ENCODE measurements at places on chromosomes 11 and 22. TPM values are rescaled to one million over a fixed set of nuclear protein-coding genes. Genes with fewer than 3 reads are reported as not detected.

MUC2 gene
- total RNA-seq = not detected

SMC1B gene
- total RNA-seq = not detected

MOB2 gene
- 21.4 TPM for total RNA-seq

EHF gene
- total RNA-seq = not detected

C11orf21 gene
- not detected for total RNA-seq

NXPE2 gene
- total RNA-seq = not detected

CNTF gene
- 3.3 TPM for total RNA-seq

DNA sequence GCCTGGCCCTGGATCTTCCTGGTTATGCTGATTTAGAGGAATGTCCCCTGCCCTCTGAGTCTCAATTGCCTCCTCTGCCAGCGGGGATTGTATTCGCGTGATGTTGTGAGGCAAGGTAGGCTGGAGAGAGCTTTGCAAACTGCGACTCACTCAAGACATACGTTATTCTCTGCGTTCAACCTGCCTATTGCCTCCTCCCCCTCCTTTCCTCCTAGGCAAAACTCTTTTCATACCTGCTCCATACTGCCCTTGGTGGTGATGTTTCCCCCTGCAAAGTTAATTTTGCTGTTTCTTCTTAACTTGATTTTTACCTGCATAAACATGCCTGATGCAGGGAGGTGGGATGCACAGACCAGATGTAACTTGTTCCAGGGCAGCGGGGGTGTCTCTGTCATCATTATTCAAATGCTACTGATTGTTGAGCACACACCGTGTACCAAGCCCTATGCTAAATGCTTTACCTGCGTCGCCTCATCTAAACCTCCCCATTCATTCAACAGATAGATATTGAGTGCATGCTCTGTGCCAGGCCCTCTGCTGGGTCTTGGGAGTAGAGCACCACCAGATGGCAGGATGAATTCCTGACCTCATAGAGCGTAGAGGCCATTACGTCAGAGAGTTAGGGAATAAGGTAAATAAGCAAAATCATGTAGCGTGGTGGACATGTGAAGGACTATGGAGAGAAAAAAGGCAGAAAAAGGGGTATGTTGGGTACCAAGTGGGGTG is 29.0 kb downstream of the SGSM1 start:
- peak; percentile 11 for DNase-seq

- peak; percentile 89 for DNase-seq
Measured at GRCh38 chr22:31474743-31475142, 14.9 kb downstream of the EIF4ENIF1 start.

- no peak for DNase-seq
Measured at GRCh38 chr11:79742176-79742575, 301.3 kb upstream of the TENM4 start.

- no peak for DNase-seq
Measured at GRCh38 chr22:38081941-38082828, 1.8 kb downstream of the SLC16A8 start.

GRCh38 chr11:65279741-65280440 is 18.1 kb downstream of the POLA2 start:
- DNase-seq = peak; percentile 99

DNA sequence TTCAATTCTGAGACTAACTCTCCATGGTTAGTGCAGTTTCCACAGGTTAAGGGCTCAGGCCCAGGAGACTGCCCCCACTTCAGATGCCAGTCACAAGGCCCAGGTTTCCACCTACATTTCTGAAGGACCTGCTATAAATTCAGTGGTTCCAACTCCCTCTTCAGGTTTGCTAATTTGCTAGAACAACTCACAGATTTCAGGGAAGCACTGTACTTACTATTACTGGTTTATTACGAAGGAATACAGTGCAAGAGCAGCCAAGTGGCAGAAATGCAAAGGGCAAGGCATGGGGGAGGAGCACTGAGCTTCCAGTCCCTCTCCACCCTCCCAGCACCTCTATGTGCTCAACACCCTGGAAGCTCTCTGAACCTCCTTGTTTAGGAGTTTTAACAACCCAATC is 39.3 kb upstream of the SPON1 start:
- DNase-seq = no peak

GRCh38 chr11:69044111-69045013 is 4.4 kb upstream of the TPCN2 start:
- DNase-seq = peak; percentile 72

GRCh38 chr11:120940160-120940848 is 83.6 kb upstream of the TBCEL start:
- DNase-seq = peak; percentile 20

DNA sequence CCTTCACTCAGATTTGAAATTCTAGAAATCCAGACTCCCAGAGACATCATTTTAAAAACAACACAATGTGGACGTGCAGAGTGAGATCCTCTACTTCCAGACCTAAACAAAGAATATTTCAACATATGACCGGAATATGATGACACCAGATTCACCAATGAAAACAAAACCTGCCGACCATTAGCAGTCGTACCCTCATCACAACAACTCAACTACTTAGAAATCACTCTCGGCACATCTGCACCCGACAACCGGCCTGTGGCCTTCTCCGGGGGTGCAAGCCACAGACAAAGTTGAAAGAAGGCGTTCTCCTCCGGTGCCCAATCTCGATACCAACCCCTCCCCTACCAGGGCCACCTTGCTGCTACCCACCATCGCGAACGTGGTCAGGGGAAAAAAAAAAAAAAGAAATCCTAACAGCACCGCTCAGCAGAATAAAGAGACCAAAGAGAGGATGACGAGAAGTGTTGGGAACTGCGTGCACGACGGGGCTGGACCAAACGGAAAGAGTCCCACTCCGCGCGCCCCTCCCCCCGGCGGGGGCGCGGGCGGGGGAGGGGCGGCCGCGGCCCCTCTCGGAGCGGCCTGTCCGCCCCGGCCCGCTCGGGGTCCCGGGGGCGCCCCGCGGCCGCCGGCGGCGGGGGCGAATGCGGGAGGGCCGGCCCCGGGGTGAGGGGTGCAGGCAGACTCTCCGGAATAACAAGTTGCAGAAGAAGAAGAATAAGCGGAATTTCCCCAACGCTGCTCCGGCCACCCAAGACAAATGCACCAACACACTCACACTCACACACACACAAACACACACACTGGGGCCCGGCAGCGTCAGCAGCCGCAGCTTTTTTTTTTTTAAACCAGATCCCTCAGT is 1.7 kb downstream of the PHF21A start:
- DNase-seq = peak; percentile 74

- DNase-seq = no peak
Measured at GRCh38 chr11:69707176-69707575, 3.4 kb upstream of the FGF19 start.

- no peak for DNase-seq
Measured at GRCh38 chr22:30348404-30348803, 8.3 kb downstream of the SF3A1 start.

DNA sequence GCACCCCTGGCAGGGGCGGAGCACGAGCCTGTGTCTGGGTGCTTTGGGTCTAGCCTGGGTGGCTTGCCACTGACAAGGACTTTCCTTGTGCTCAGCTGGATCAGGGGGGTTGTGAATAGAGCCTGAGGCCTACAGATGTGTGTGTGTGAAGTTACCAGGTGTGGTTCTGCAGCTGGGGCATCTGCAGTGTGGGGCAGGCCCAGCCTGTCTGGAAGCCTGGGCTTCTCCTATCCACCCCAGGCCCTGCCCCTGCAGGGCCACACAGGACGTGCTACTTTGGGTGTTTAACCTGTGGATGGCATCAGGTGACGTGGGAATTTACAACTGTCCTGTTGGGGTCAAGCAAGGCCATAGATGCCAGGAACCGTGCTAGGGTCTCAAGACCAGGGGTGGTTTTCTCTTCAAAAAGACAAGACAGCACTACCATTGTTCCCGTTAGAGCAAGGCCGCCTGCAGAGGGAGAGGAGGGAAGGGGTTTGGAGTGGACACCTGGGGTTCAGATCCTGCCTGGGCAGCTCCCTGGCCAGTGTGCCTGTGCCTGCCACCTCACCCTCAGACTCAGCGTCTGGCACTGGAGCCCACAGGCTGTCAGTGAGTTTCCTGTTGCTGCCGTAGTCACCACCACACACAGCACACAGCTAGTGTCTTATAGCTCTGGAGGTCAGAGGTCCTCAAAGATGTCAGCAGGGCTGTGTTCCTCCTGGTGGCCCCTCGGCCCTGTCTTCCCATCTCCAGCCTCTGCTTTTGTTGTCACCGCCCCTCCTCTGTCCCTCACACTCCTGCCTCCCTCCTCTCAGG is 31.6 kb downstream of the CTTN start:
- no peak for DNase-seq

GRCh38 chr11:96102664-96103078 is 178.8 kb upstream of the MTMR2 start:
- DNase-seq = peak; percentile 68

DNA sequence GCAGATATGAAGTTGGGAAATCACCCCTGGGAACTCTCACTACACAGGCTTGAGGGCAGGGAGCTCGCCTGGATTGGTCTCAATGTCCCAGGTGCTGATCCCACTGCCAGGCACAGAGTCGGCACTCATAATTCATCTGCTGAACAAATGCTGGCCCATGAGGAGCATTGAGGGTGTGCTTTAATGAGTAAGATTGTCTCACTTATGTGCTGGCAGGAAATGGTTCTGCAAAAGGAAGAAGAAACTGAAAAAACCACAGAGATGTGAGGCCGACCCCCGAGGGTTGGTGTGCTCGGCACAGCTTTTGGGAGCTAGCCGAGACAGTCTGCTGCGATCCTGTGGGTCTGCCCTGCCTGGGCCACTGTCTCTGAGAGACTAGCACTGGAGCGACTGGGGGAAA is 9.4 kb downstream of the PLAAT2 start:
- no peak for DNase-seq

DNA sequence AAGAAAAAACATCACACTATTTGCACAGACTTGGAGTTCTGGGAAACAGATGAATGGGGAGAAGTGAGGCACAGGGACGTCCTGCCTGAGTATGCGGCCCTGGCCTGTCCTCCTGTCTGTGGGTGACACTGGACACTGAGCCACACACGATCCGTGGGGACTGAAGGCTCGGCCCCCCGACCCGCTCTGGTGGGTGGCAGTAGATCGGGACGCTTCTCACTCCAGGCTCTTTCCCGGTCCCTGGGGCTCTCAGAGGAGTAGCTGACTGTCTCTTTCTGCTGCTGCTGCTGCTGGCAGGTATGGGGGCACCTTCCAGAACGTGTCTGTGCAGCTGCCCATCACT is 27.7 kb downstream of the MUC6 start:
- no peak for DNase-seq

DNA sequence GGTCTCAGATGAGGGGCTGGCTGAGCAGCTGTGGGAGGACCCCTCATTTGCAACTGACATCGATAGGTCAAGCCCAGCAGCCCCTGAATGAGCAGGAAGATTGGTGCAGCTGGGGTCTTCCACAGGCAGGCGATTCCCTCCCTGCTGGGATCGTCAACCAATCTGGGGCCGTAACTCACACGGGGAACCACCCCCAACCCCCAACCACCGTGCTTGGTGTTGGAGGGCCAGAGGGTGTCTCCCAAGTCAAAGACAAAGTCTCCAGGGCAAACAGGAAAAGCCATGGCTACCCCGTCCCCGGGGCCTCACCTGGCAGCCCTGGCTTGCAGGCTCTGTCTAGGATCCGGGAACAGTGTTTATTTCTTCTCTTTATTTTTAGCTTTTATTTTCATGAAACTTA is 26.9 kb upstream of the SCUBE1 start:
- DNase-seq = no peak

GRCh38 chr22:49690454-49690853 is 137.2 kb downstream of the BRD1 start:
- DNase-seq = no peak

DNA sequence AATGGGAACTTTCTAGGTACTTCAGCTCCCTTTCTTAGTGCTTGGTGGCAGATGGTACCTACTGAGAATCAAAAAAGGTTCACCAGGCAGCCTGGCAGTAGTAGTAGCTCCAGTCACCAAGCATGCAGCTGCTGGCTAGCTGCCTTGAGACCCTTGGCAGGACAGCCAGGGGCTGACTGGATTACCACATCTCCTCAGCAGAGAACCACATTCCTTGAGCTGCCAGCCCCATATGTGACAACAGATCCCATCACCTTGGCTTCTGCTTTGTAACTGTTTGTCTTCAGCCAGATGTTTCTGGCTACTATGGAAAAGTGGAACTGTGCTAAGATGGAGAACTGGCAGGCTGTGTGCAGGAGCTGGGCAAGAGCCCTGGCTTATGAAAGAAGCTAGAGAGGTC is 39.6 kb upstream of the CHRM4 start:
- no peak for DNase-seq

DNA sequence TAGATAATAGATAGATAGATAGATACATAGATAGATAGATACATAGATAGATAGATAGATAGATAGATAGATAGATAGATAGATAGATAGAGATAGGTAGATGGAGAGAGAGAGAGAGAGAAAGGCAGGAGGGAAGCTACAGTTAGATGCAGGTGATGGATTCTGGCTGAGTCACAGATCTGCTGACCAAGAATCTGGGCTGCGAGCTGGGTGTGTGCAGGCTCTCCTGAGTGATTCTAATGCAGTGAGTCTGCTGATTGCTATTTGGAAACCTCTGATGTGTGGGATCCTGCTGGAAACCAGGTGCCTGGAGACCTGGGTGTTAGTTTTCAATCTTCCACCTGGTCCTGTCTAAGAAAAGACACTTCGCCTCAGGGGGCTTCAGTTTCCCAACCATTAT is 1441.8 kb downstream of the TBC1D22A start:
- no peak for DNase-seq

DNA sequence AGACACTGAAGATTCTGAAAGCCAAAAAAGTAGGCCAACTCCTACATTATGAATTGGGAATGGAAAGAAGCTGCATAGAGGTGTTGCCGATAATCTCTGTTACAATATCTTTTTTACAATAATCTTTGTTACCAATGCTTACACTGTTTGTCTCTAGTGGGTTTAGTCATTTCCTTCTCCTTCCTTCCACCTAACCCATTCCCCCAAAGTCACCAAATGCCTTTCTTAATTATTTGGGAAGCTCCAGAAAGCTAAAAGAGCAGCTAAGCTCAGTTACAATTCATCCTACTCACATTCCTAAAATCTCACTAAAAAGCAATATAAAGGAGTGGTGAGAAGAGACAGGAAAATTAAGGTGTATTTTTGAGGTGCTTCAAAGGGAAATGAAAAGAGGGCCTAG is 313.7 kb downstream of the SWAP70 start:
- DNase-seq = no peak

DNA sequence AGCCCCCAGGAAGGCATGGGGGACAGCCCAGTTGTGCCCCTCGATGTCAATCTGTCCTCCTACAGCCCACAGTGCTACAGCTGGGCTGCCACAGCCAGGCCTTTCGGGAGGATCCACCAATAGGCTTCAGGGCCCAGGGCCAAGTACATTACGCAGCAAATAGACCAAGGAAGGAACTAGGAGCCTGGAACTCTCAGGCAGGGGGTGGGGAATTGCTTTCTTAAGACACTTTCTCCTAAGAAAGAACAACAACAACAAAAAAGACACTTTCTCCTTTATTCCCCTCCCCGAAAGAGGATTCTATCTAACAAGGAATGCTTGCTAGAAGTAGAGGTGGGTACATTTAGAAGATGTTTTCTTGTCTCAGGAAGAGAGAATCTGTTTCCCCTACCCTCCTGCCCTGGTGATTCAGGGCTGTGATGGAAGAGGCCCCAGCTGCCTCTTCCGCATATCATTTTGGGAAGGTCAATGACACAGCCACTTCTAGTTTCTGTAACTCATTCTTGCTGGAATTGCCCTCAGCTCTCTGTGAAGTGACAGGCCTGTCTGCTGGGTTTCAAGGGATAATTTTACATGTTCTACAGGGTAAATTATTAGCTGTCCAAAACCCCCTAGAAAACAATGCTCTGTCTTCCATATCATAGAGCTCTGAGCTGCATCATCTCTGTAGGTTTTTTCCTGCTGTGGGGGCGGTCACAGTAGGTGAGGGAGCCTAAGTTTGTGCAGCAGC is 6.0 kb upstream of the MALAT1 start:
- DNase-seq = peak; percentile 89
